Astrocyte (in vitro differentiated cells and primary cell): ENCODE measurements at places on chromosomes 13 and 19. TPM values are rescaled to one million over a fixed set of nuclear protein-coding genes. Genes with fewer than 3 reads are reported as not detected.

DNA sequence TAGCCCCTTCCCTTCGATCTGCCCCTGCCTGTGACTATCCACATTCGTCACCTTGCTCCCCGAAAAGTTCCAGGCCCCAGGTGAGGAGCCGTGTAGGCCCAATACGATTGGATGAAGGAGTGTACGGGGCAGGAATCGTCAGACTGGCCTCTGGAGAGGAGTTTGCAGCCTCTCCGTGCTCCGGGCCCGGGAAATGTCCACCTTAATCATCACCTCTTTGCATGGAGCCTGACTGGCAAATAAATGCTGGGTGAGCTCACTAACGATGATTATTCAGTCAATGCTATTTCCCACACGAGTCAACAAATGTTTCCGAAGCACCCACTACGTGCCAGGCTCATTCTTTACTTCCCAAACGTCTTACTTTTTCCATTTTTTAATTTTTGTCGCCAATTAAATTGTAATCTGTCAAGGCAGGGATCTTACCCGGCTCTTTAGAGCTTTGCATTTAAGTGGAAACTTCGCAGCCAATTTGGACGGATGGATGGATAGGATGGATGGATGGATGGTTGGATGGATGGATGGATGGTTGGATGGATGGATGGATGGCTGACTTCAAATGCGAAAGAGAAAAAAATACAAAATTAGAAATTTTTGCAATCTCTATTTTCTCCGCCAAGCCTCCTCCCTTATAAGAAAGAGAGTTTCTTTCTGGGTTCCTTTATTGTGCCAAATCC is 45.8 kb downstream of the TGDS start:
- no peaks in the 10 kb centered on the region for H3K36me3 ChIP-seq
- peak overlapping the region; percentile 84 for H3K4me3 ChIP-seq
- peak overlapping the region; percentile 76 for H3K27ac ChIP-seq

GRCh38 chr19:42532891-42533290 is 4.6 kb upstream of the CEACAM1 start:
- H3K4me1 ChIP-seq, result no peaks in the 10 kb centered on the region
- DNase-seq, result no peak
- no peaks in the 10 kb centered on the region for H3K27me3 ChIP-seq
- no peaks in the 10 kb centered on the region for H3K36me3 ChIP-seq
- no peak overlapping the region for H3K27ac ChIP-seq

DNA sequence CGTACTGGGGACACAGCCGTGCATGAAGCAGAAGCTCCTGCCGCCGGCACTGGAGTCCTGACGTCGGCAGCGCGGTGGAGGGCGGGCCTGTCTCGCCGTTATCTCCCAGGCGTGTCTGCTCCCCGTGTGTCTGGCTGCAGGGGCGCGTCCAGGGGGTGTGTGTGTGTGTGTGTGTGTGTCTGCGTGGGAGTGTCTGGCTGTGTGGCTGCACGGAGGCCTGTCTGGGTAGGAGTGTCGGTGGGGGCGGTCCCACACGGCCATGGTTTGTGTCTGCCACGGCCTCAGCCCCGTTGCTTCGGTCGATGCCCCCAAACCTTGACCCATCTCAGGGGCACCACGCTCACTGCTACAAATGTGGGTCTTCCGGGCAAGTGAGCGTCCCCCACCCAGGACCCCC is 18.3 kb downstream of the ARID3A start:
- no peaks in the 10 kb centered on the region for H3K27me3 ChIP-seq
- no peak for DNase-seq
- H3K36me3 ChIP-seq, result no peaks in the 10 kb centered on the region
- H3K4me3 ChIP-seq, result no peak overlapping the region
- H3K27ac ChIP-seq, result no peak overlapping the region

DNA sequence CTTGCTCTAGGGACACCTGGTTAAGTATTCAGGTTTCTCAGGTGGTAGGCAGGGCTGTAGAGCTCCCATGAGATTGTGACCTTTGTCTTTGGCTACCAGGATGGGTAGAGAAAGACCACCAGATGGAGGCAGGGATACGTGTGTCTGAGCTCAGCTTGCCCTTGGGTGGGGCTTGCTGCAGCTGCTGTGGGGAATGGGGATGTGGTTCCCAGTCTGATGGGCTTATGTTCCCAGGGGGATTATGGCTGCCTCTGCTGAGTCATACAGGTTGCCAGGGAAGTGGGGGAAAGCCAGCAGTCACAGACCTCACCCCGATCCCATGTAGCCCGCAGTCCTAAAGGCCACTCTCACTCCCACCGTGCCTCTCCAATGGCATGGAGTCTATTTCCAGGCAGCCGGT is 659.9 kb upstream of the KLF12 start:
- no peak overlapping the region for H3K27ac ChIP-seq
- no peaks in the 10 kb centered on the region for H3K4me1 ChIP-seq
- H3K27me3 ChIP-seq, result no peaks in the 10 kb centered on the region
- DNase-seq, result no peak

- no peaks in the 10 kb centered on the region for H3K27me3 ChIP-seq
- no peaks in the 10 kb centered on the region for H3K4me1 ChIP-seq
- H3K27ac ChIP-seq, result no peak overlapping the region
- DNase-seq, result no peak
- H3K36me3 ChIP-seq, result no peaks in the 10 kb centered on the region
Measured at GRCh38 chr19:30539981-30540380, 167.8 kb downstream of the ZNF536 start.

GRCh38 chr13:113813749-113814434 is 50.0 kb downstream of the GAS6 start:
- H3K27me3 ChIP-seq, result no peaks in the 10 kb centered on the region
- H3K36me3 ChIP-seq, result no peaks in the 10 kb centered on the region
- H3K4me3 ChIP-seq, result no peak overlapping the region
- DNase-seq, result peak; percentile 24

DNA sequence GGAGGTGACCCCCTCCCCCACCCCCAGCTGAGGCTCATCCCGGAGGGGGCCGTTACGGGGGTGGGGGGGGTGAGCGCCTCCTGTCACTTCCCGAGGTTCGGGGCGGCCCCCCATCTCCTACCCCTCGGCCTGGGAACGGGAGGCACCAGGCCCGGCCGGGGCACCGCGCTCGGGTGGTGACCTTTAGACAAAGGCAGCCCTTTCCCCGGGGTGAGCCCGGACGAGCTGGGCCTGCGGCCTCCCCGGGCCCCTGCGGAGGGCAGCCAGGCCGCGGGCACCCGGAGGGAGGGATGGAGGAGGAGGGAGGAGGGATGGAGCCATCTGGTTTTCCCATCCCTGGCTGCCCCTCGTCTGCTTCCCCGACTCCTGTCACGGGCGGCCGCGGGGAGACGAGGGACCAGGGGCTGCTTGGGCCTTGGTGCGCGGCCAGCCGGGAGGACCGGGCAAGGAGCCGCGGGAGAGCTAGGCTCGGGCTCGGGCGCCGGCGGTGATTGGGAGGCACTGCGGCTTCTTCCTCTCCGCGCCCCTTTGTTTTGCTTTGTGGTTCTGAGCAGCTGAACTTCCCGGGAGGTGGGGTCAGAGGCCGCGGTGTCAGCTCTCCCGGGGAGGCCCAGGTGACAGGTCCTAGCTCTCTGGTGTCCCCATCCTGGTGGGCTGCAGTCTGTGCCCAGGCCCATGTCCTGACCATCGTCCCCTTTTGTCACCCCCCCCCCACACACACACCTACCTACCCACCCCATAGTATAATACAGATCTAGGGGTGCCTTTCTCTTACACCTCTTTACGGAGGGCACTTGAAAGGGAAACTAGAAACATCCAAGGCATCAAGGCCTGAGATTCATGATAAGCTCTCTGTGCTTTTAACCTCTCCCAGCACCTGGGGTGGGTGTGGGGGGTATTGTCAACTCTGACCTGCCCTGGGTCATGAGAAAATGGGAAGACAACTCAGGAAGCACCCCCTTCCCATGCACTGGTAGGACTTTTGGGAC is 1.3 kb downstream of the BICRA start:
- H3K27ac ChIP-seq, result peak overlapping the region; percentile 65
- H3K36me3 ChIP-seq, result no peaks in the 10 kb centered on the region
- H3K27me3 ChIP-seq, result no peaks in the 10 kb centered on the region
- peaks cover 24% of the 10 kb centered on the region for H3K4me1 ChIP-seq
- DNase-seq, result peak; percentile 16
- peak overlapping the region; percentile 70 for H3K4me3 ChIP-seq

SH2D3A gene
- total RNA-seq, result 0.91 and 2.6 TPM in 2 replicates

CD33 gene
- total RNA-seq, result not detected in 2 replicates

SPTBN4 gene
- total RNA-seq, result 0.41 and 0.53 TPM in 2 replicates

ELSPBP1 gene
- total RNA-seq, result not detected in 2 replicates

PTGIR gene
- total RNA-seq, result 0.50 and 0.52 TPM in 2 replicates
